Vagina (tissue), 2 donors: ENCODE measurements at places on chromosomes 4 and X.

- DNase-seq: no peak
Measured at GRCh38 chr4:53361451-53361850, 4.4 kb downstream of the SCFD2 start.

DNA sequence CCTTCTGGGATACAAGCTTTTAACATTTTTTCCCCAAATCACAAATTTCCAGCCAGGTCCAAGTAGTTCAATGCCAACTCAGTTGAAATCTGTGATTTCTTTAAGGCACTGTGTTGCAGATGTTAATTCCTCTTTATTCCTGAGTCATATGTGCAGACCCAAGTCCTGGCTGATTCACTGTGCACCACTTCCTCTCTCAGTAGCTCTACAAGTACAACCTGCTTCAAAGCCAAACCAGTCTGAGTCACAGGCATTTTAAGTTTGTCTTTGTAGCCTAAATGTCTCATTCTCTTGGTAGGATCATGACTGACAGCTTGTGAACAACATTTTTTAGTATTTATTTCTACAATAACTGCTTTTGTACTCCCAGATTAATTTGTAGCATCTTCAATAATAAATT lies 165.6 kb upstream of the S100G start:
- no peak for DNase-seq

- DNase-seq: no peak
Measured at GRCh38 chr4:27764526-27764837, 903.8 kb downstream of the STIM2 start.

DNA sequence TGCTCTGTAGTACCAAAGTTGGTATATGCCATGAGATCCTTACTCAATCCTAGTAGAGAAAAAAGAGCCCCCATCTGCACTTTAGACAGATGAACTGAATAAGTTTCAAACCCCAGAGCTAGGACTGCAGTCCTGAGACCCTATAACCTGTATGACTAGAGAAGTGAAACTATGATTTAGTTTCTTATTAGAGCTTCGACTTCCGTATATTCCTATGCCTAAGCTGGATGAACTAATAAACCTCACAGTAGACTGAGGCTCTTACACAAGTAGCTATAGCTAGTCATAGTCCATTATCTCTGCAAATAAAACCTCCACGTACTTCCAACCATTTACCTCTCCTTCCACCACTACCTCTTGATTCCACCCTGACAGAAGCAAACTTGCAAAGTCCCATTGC lies 6.3 kb upstream of the OTUD4 start:
- no peak for DNase-seq

GRCh38 chrX:30593440-30594200 lies 16.1 kb upstream of the TASL start:
- no peak for DNase-seq

DNA sequence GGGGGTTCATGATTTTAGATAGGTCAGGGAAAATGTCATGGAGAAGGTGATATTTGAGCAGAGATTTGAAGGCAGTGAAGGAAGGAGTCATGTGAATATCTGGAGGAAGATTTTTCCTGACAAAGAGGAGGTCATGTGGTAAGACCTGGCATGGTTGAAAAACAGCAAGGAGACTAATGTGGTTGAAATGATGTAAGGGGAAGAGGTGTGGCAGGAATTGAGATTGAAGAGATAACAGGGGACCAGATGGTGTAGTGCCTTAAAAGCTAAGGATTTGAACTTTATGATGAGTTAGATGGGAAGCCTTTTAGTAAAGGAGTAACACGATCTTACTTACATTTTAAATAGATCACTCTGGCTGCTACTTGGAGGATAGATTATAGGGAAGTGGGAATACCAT lies 210.9 kb downstream of the RTL9 start:
- no peak for DNase-seq

- no peak for DNase-seq
Measured at GRCh38 chr4:135418353-135418752, 1216.8 kb upstream of the PABPC4L start.

GRCh38 chrX:11336201-11336600 lies 43.0 kb downstream of the AMELX start:
- DNase-seq: no peak
